ENCODE measurements at places on chromosomes 5 and 9. TPM values are rescaled to one million over a fixed set of nuclear protein-coding genes. Genes with fewer than 3 reads are reported as not detected.

The PGGT1B gene
- 13.1 TPM for total RNA-seq

The IFNA21 gene
- not detected for total RNA-seq

The TMC1 gene
- 0.69 TPM for total RNA-seq

The NUP214 gene
- 21.7 TPM for total RNA-seq

The CTNND2 gene
- 1.4 TPM for total RNA-seq

The PCDHGC5 gene
- 2.9 TPM for total RNA-seq

The LCNL1 gene
- 0.20 TPM for total RNA-seq

The NDUFS4 gene
- total RNA-seq: 109 TPM

The SLC9A3 gene
- 1.5 TPM for total RNA-seq

The CNTNAP3B gene
- 7.6 TPM for total RNA-seq

The ADGRD2 gene
- not detected for total RNA-seq

The MLANA gene
- 6.5 TPM for total RNA-seq

The CORO2A gene
- 2.3 TPM for total RNA-seq

The C5orf58 gene
- not detected for total RNA-seq

The CDO1 gene
- 26.8 TPM for total RNA-seq

The LCN9 gene
- total RNA-seq: not detected

The IFNB1 gene
- total RNA-seq: not detected

The SPATA31C1 gene
- total RNA-seq: not detected

The NR2F1 gene
- 4.8 TPM for total RNA-seq

The SLC36A3 gene
- not detected for total RNA-seq

The FST gene
- 58.7 TPM for total RNA-seq

The IFNK gene
- not detected for total RNA-seq

The TLN1 gene
- 93.7 TPM for total RNA-seq

The SPATA31A3 gene
- total RNA-seq: not detected

The SLC36A2 gene
- 0.20 TPM for total RNA-seq

The GRAMD2B gene
- 26.2 TPM for total RNA-seq

The GHR gene
- 25.4 TPM for total RNA-seq

The SPAAR gene
- 0.79 TPM for total RNA-seq

The CDC20B gene
- total RNA-seq: not detected

The RORB gene
- 0.39 TPM for total RNA-seq

The FAM170A gene
- total RNA-seq: not detected

The CAPSL gene
- total RNA-seq: 0.20 TPM

The SHISAL2B gene
- total RNA-seq: not detected

The BTNL9 gene
- total RNA-seq: 19.6 TPM

The CEMIP2 gene
- 61.2 TPM for total RNA-seq

The NUTM2G gene
- total RNA-seq: not detected

The GMCL2 gene
- not detected for total RNA-seq

The C9orf50 gene
- not detected for total RNA-seq

The WNK2 gene
- 11.2 TPM for total RNA-seq

The PCDHA13 gene
- 0.79 TPM for total RNA-seq

The PPP3R2 gene
- total RNA-seq: not detected

The WNT8A gene
- total RNA-seq: not detected
